Stimulated activated CD8-positive, alpha-beta memory T cell treated with anti-CD3 and anti-CD28 coated beads, Interleukin-7, amount 100 ng/mL, for 24 hours (primary cell): ENCODE measurements at places on chromosomes 7 and 10.
A peak's percentile ranks its signal among the peaks of the same experiment; 100 is the strongest.

DNA sequence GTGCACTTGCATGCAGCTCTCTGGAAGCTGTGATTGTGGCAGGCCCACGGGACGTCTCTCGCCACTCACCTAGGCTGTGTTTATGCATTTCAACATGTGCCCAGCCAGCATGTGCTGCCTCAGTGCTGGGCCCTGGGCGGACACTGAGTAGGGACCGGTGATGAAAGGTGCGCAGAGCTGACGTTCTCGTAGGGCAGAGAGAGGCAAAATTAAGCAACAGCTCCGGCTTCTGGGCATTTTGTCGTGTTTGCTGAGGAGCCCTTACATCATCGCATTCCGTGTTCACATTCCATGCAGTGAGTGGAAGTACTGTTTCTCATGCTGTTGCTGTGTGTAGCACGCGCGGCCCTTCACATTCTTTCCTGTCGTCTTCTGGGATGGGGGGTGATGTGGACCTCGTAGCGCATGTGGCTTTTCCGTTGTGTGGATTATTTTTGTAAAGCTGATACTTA lies 50.5 kb downstream of the PRF1 start:
- no peak for DNase-seq

GRCh38 chr7:143279186-143280098 lies 5.3 kb upstream of the TMEM139 start:
- DNase-seq = no peak

- DNase-seq = no peak
Measured at GRCh38 chr7:92835851-92836488, 403 bp downstream of the CDK6 start.

- peak; percentile 48 for DNase-seq
Measured at GRCh38 chr10:70578371-70578947, 24.1 kb downstream of the PRF1 start.

- DNase-seq = no peak
Measured at GRCh38 chr10:44173608-44173894, 211.3 kb downstream of the CXCL12 start.

DNA sequence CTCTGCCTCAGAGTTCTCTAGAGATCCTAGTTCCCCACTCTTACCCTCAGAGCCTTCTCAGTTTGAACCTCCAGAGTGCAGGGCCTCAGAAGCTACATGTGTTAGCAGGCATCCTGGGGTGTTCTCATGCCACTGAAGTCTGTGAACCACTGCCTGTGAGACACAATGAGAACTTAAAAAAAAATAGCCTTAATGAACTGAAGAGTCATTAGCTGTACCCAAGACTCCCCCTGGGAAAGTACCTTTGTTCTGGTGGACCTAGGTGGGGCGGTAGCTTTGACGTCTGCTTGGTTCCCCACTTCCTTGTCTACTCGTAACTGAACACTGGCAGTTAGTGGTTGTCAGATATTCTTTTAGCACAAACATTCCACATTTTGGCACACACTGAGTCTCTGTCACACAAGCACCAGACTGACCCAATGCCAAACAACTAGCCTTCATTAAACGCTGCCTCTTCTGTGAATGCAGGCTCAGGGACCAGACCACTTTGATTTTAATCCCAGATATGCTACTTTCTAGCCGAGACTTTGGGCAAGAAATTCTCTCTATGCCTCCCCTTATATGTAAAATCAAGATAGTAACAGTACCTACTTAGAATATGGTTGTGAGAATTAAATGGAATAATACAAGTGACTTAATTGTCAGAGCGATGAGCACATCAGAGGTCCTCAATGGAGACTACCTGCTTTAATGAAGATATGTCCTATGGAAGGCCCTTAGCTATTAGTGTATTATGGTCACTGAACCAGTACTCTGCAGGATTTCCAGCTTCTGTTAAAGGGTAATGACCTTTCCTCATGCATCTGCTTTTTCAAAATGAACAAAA lies 75.3 kb upstream of the CC2D2B start:
- no peak for DNase-seq

- no peak for DNase-seq
Measured at GRCh38 chr10:126569513-126570244, 100.8 kb downstream of the C10orf90 start.

- no peak for DNase-seq
Measured at GRCh38 chr10:114046087-114046458, 2.4 kb downstream of the ADRB1 start.

DNA sequence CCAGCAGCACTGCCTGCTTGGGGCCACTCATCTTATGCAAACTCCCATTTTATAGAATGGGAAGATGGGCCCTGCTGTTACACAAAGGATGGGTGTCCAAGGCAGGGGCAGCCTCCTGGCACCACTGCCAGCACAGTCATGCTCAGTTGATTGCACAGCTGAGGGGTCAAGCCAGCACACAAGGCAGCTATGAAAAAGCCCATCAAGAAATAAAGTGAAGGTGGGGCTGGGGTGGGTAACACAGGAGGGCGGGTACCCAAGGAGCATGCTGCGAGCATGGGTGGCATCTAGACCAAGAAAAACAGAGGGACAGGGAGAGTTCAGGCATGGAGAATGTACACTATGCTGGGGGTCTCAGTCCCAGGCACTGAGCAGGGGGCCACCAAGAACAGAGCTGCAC lies 74.7 kb upstream of the UNC5B start:
- DNase-seq = no peak

DNA sequence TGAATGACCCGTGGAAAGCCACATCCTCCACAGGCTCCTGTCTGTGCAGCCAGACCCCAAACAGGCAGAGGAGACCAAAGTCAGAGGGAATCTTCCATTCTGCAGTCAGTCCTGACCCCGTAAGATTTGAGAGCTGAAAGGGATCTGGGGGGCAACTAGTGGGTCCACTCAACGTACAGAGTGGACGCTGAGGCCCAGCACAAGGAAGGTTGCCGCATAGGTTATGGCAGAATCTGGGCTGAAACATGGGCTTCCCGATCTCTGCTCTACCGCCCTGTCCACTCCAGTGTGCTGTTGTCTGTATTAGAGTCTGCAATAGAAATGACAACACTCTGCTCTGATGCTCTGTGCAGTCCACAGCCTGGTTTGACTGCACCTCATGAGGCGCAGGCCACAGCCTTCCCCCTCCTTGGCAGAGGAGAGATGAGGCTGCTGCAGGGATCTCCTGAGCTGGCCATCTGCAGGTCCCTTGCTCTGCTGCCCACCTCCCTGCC lies 7.9 kb upstream of the ZNF22 start:
- no peak for DNase-seq

DNA sequence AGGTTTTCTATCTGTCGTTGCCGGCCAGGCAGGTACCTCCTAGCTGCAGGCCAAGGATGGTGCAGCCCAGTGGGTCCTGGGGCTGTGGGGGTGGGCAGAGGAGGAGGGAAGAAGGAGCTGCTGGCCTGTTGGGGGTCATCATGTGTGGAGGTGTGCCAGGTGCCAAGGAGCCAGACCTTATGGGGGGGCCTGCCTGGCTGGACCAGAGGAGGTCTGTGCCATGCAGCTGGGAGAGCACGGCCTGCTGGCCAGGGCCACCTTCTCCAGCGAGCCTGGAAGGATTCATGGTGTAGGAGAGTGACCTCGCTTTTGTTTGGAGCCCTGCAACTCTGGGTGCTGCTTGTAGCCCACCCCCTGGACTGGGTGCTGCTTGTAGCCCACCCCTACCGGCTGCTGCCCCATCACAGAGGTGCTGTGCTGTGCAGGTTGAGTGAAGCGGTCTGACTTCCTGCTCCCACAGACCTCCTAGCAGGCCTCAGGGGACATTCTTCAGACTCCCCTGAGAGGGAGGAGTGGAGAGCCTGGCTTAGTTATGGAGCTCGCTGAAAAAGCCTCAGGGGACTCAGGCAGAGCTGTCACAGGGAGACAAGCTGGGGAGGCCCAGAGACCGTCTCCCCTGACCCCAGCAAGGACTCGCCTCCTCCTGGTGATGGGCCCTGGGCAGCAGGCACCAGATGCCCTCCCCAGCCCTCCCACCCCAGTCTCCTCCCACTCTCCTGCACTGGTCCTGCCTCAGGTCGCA lies 67.7 kb upstream of the AQP1 start:
- DNase-seq = no peak

GRCh38 chr7:120259386-120259785 lies 13.6 kb upstream of the KCND2 start:
- no peak for DNase-seq

- no peak for DNase-seq
Measured at GRCh38 chr7:81616951-81617350, 152.9 kb downstream of the HGF start.

DNA sequence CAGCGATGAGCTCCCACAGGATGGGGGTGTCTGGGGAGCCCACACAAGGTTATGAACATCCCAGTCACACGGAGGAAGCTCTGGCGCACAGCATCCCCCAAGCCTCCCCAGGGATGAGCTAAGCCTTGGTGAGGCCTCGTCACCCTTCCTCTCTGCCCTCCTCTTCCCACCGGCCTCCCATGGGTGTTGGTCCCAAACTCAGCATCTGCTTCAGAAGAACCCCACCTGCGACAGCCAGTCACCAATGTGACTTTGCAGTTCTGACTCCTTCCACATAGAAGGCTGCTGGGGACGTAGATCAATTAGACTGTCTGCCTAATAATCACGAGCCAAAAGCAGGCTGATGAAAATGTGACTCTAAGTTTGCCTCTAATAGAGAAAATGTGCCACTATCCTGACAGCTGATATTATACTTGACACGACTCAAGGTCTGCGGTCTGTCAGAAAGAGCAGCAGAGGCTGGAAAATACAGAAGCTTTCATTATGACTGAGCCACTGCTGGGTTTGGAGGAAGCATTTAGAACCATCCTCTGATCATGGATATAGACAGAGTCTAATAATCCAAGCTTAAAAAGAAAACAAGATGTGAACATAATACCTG lies 116.0 kb upstream of the PFKP start:
- no peak for DNase-seq

GRCh38 chr10:14478604-14479003 lies 147.9 kb upstream of the FRMD4A start:
- DNase-seq = no peak

DNA sequence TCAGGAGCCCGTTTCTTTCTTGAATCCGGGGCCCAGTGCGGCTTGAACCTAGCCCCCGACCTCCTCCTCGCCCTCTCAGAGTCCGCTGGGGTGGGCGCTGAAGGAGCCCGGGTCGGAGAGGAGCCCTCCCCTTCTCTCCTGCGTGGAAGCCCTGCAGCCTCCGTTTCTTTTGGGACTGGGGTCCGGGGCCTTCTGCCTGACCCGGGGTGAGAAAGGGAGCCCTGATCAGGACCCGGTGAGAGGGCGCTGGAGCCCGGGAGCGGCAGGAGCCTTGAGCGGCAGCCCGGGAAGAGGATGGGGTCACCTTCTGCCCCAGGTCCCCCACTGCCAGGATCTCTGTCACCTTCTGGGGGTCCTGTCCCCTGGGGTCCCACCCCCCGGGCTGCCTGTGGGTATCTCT lies 162.3 kb downstream of the ZNF33B start:
- no peak for DNase-seq

DNA sequence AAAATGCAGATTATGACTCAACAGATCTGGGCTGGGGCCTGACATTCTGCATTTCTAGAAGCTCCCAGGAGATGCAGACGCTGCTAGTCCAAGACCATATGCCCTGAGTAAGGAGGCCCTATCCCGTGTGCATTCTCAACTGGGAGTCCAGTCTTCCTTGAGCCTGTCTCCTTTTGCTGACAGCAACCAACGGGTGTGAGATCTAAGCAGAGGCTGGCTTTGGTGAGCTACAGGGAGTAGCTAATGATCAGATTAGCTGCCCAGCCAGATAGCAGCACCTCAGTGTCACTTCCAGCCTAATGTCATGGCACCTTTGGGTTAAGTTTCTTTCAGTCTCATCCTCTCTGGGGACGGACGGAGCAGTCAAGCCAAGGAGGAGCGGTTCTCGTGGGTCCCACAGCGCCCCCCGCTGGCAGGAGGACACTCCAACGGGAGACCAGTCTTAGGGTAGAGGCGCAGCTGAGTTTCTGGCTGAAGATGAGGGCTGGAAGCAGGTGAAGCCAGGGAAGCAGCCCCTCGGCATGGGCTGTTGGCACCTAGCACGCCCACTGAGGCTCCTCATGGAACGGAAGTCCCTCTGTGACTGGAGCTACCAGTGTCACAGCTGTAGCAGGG lies 154.0 kb downstream of the CCDC3 start:
- no peak for DNase-seq

GRCh38 chr7:67947646-67948045 lies 951.0 kb downstream of the TYW1 start:
- no peak for DNase-seq

- DNase-seq = no peak
Measured at GRCh38 chr7:117157241-117158209, 165.3 kb downstream of the WNT2 start.

DNA sequence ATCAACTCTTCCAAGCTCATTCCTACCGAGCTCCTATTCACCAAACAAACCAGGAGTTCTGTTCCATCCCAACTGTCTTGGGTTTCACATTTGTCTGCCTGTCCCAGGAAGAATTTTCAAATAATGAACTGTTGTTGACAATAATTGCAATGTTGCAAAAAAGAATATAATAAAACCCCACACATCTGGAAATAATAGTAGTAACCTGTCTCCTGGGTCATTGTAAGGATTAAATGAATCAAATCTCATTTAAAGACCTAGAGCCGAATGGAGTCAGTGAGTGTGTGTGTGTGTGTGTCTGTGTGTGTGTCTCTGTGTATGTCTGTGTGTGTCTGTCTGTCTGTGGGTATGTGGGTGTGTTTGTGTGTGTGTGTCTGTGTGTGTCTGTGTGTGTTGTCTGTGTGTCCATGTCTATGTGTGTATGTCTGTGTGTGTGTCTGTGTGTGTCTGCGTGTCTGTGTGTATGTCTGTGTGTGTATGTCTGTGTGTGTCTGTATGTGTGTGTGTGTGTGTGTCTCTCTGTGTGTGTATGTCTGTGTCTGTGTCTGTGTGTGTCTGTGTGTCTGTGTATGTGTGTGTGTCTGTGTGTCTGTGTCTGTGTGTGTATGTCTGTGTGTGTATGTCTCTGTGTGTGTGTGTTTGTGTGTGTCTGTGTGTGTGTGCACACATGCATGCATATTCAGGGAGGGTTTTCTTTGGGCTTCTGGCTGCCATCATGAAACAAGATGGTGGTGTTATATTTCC lies 52.7 kb downstream of the TMEM130 start:
- DNase-seq = no peak

DNA sequence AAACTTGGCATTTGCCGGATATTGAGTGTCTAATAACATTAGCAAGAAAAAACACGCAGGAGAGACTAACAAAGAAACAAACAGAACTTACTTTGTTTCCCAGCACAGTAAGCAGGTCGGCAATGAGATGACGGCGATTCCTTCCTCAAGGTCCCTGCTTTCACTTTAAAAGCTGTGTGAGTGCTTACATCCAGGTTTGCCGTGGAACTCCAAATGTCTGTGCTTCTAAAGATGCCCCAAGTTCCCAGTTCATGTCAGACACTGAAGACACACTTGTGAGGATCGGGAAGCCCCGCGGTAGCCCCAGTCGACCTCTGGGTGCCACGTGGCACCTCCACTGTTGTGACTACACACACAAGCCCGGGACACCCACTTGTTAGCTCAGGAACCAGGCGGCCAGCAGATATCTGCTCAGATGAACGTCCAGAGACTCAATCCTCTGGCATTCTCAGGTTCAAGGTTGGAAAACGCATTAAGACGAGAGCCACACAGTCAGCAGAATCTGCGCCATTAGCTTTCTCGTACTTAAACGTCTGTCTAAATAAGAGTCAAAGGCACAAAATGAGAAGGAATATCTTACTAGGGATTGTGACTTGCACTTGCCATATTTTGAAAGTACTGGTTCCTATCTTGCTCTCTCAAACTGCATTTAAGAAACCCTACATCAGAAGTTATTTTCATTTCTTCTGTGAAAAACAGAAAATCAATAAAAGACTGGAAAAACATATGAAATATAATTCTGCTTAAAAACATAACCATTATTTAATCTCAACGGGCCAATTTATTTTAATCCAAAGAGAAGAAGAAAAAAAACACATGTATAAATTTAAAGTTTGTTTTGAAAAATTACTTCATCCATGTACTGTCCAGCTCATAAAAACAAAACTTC lies 207.6 kb upstream of the KLF14 start:
- DNase-seq = no peak

- no peak for DNase-seq
Measured at GRCh38 chr7:151936207-151936606, 20.0 kb upstream of the GALNTL5 start.
